ENCODE measurements at places on chromosomes 13 and 19.

GRCh38 chr13:99958406-99959126 is 13.0 kb downstream of the ZIC5 start:
- DNase-seq = no peak

- DNase-seq = no peak
These were observed 29.1 kb downstream of the TNFRSF19 start for GRCh38 chr13:23599083-23599925.

- no peak for DNase-seq
These were observed 30.3 kb upstream of the ZNF492 start for GRCh38 chr19:22603518-22604440.

DNA sequence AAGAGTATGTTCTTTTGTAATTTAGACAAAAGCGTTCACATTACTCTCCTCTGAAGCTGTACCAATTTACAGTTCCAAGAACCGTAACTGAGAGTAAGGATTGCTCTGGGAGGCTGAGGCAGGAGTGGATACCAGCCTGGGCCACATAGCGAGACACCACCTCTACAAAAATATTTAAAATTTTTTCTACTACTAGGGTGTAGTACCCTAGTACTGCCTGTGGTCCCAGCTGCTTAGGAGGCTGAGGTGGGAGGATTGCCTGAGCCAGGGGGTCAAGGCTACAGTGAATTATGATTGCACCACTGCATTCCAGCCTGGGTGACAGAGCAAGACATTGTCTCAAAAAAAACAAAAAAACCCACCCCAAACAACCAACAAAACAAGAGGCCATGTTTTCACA is 12.1 kb upstream of the CYP2A6 start:
- DNase-seq = no peak

DNA sequence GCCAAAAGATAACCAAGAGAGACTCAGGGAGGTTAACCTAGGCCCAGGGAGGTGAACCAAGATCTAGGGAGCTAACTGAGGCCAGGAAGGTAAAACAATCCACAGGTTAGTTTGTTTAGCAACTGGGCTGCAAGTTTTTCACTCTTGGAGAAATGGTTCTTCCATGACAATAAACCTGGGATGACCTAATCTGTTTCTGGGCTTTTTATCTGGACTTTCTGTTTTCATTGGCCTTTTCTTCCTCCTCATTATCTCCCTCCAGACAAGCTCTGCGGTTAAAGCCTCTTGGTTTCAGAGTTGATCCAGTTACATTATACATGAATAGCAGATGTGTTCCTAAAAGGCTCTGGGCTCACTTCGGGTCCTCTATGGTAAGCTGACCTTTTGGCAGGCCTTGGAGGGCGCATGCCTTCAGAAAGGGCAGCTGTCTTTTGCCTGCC is 44.2 kb downstream of the PCDH8 start:
- no peak for DNase-seq

GRCh38 chr19:10285393-10285792 is 1.4 kb upstream of the ICAM4 start:
- DNase-seq = no peak

DNA sequence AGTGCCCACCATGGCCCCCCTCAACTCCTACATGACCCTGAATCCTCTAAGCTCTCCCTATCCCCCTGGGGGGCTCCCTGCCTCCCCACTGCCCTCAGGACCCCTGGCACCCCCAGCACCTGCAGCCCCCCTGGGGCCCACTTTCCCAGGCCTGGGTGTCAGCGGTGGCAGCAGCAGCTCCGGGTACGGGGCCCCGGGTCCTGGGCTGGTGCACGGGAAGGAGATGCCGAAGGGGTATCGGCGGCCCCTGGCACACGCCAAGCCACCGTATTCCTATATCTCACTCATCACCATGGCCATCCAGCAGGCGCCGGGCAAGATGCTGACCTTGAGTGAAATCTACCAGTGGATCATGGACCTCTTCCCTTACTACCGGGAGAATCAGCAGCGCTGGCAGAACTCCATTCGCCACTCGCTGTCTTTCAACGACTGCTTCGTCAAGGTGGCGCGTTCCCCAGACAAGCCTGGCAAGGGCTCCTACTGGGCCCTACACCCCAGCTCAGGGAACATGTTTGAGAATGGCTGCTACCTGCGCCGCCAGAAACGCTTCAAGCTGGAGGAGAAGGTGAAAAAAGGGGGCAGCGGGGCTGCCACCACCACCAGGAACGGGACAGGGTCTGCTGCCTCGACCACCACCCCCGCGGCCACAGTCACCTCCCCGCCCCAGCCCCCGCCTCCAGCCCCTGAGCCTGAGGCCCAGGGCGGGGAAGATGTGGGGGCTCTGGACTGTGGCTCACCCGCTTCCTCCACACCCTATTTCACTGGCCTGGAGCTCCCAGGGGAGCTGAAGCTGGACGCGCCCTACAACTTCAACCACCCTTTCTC is 8.2 kb downstream of the FOXA3 start:
- DNase-seq = no peak

GRCh38 chr19:17855280-17856152 is 4.2 kb upstream of the RPL18A start:
- peak; percentile 94 for DNase-seq

- DNase-seq = peak; percentile 43
These were observed 12.0 kb upstream of the SHFL start for GRCh38 chr19:10074153-10074552.

GRCh38 chr13:109817591-109818535 is 31.5 kb upstream of the IRS2 start:
- no peak for DNase-seq

- no peak for DNase-seq
These were observed 25.6 kb upstream of the CSNK1A1L start for GRCh38 chr13:37131092-37131491.

GRCh38 chr13:46587807-46588418 is 34.9 kb downstream of the LRCH1 start:
- no peak for DNase-seq

GRCh38 chr13:44718467-44718866 is 142.3 kb upstream of the TSC22D1 start:
- no peak for DNase-seq

- DNase-seq = no peak
These were observed 406.8 kb upstream of the HTR2A start for GRCh38 chr13:47303626-47304025.

GRCh38 chr19:18089726-18090125 is 3.0 kb upstream of the IL12RB1 start:
- no peak for DNase-seq

DNA sequence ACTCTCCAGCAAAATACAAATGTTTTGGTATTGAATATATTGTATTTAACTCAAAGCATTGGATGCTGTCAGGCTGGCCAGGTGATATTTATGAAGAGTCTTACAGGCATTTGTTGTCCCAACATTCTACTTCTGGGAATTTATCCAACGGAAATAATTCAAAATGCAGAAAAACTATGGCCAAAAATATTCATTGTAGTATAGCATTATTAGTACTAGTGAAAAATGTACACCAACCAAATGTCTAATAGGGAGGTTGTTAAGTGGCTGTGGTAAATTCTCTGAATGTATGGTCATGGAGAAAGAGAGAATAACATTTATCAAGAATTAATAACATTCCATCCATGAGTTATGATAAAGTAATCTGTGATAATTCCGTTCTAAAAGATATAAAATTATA is 38.6 kb upstream of the GAS6 start:
- DNase-seq = no peak

DNA sequence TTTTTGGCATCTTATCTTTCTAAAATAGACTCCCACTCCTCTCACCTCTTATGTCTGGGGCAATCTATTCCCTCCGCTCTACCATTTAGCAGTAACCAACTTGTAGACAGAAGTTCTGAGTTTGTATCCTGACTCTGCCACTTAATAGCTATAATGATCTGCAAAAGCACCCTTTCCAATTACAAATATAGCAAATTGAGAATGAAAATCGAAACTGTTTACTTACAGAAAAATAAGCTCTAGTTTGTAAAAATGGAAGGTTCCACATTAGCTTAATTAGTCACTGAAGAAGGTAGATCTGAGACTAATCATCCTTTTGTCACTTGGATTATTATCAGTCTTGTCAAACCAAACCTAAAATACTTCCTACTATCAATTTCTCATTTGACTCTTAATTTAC is 409.3 kb downstream of the DIAPH3 start:
- DNase-seq = no peak

DNA sequence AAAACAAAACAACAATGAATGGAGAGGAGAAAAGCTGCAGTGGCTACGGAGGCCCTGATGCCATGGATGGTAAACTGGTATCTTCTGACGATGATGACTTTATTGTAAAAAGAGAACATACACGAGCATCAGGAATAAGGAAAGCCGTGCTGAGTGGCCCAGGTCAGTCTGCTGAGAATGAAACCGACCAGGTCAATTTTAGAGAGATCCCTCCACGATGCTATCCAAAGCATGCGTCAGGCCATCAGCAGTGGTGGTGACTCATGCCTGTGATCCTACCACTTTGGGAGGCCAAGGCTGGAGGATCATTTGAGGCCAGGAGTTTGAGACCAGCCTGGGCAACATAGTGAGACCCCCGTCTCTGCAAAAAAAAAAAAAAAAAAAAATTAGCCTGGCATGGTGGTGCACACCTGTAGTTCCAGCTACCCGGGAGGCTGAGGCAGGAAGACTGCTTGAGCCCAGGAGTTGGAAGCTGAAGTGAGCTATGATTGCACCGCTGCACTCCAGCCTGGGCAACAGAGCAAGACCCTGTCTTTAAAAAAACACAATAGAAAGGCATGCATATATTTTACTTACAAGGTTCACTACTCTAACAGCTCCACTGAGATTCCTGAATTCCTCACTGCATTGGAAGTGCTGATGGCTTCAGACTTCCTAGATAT is 62.3 kb downstream of the GADD45B start:
- DNase-seq = no peak

GRCh38 chr19:6362351-6362801 is 1.0 kb downstream of the CLPP start:
- peak; percentile 38 for DNase-seq

- no peak for DNase-seq
These were observed 1.7 kb downstream of the TRAPPC5 start for GRCh38 chr19:7682175-7682855.

Data from activated CD4-positive, alpha-beta T cell treated with anti-CD3 and anti-CD28 coated beads, Interleukin-2, Interleukin-4, amounts not matched to agents 100 ng/mL and 50 ng/mL, durations not matched to agents 16 hours and 8 hours (primary cell).